ENCODE measurements at places on chromosomes 3 and 15.

- DNase-seq, result no peak
These were observed 18.9 kb upstream of the ATP2B2 start for GRCh38 chr3:10524270-10524669.

DNA sequence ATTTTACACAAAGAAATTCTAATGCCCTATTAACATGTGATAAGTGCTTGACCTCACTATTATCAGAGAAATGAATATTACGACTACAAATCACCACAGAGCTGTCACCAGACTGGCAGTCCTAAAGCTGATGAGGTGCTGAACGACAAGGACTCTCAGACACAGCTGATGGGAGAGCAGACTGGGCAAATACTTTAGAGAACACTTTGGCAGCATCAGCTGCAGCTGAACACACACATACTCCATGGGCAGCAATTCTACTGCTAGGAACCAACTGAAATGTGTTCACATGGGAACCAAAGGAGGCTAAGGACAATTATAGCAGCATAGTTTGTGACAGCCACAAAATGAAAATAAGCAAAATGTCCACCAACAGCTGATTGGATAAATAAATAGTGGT, 45.5 kb downstream of the SUSD5 start:
- no peak for DNase-seq

- no peak for DNase-seq
These were observed 594.0 kb downstream of the NTRK3 start for GRCh38 chr15:87662575-87662974.

- no peak for DNase-seq
These were observed 5.6 kb upstream of the LPP start for GRCh38 chr3:188148318-188148717.
